A549 (cell line): ENCODE measurements at places on chromosomes 2 and 18.

DNA sequence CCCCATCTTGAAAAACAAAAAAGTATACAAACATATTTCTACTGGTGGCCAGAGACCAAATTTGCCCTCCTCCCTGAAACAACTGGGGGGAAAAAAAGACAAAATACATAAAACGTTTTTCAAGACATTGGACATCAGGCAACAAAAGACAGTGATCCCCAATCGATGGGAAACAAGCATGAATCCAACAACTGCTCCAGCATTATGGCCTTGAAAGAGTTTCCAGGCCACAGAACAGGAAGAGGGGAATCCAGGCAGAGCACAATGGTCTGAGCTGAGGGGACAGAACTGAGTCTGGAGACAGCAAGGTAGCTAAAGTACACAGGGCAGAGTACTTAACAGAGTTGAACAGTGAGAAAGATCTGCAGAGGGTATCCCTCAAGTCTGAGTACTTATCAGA is 4.4 kb downstream of the CCDC88A start:
- DNase-seq: no peak

- DNase-seq: no peak
Observed at GRCh38 chr2:189951791-189952535, 110.6 kb downstream of the MSTN start.

DNA sequence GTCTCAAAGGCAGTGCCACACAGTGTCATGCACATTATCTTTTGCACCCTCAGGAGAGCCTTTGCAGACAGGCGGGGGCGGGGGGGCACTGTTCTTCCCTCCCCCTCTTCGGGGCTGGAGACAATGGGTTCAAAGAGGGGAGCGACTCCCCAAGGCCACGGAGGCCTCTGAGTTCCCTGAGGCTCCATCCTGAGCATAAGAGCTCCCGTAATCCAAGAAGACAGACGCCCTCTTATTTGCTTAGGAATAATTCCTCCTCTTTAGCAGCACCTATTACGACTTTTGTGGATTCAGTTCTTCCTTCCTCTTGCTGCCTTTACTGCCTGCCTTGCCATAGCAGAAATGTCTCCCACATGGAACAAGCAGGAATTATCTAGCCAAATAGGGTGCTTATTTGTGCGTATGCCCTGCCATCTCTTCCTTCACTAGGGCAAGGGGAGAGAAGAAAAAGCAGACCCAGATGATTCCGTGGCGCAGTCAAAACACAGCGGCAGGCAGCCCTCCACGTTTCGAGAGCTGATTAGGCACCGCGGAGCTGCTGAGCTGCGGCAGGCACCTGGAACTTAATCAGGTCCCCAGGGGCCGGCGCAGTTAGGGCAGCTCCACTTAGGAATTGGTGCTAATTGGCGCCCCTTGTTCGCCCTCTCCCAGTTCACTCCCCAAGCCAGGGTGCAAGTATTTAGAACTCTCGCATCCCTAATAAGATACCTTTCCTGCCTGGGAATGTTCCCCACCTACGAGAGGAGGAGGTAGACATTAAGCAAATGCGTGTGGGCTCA is 233.4 kb upstream of the MYT1L start:
- DNase-seq: no peak

- DNase-seq: no peak
Observed at GRCh38 chr2:46999857-47000678, 84.5 kb upstream of the MCFD2 start.

DNA sequence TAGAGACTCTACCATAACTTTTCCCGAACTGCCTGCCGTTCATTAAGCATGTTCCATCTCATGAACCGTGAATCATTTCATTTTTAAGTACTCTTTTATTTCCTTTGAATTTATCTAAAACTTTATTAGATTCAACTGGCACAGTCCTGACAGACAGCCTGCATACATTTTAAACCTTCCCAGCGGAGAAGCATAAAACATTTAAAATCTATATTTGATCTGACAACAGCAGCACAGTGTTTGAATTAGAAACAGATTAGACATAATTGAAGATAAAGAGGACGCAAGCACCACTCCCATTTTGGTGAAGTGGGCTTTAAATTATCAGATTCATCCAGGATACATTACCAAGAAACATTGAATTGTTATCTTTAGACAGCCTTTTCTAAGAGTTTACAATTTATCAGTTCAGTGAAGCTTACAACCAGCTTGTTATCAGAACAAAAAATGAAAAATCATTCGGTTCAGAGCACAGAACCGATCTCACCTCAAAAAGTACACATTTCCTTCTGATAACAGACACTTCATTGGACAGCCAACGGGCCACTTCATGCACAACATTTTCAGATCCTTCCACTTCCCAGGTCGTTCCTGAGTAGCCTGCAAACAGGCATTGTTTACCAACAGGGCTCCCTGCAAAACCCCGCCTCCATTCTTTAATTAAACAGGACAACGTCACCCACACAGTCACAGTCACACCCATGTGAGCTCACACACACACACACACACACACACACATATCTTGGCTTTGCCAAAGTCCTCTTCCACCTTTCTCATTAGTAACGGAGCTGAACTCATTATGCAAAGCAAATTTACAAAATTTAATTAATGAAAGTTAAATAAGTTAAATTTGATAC is 171.2 kb downstream of the SP3 start:
- DNase-seq: no peak

- no peak for DNase-seq
Observed at GRCh38 chr2:160912276-160912675, 248.0 kb upstream of the TANK start.

DNA sequence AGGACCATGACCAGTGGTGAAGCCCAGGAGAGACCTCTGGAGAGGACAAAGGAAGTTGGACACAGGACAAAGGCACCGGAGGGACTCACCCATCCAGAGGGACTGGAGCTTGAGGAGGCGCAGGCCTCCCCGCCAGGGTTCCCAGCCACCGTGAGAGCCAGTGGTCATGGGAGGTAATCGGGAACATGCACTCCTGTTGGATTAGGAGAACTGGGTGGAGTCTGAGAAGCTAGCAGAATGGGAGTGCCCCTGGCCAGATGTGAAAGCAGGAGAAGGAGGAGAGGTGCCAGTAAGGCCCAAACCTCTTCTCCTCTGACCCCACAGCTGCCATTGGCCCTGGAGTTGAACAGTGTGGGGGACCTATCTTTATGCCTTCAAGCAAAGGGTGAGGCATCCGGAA is 20.3 kb downstream of the POU3F3 start:
- no peak for DNase-seq

DNA sequence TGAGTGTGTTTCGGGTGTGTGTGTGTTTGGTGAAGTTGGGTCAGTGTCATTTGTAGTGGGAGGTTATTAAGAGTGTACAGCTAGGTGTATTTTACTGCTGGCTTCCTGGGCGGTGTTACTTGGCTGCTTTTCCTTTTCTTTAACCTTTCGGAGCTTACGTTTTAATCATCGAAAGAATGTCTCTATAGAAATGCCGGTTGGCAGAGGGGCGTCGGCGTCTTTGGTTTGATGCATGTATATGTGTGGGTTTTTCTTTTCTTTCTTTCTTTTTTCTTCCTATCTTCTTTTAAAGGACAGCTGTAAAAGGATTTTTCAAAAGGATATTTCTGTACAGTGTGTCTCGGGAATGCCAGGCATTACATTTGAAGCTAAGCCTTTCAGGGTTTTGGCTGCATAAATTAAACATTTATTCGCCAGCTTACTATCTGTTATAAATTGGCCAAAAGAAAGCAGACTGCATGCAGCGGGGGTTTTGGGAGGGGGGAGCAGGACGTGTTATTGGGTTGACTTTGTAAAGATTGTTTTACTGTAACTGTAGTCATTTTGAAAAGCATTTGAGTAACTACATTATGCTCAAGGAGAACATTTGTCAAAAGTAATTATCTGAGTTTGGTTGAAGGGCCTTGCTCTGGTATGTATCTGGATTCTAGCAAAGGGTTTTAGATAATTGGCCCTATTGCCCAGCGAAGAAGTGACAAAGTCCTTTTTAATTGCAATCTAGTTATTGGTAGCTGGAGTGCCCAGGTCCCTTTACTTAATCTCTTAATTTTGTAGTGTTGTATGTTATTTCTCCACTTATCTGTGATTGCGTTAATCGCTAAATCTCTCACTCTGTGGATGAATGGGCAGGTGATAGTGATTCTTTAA is 1.6 kb downstream of the ASXL3 start:
- no peak for DNase-seq

- no peak for DNase-seq
Observed at GRCh38 chr2:101401326-101401665, 14.0 kb upstream of the CREG2 start.

- no peak for DNase-seq
Observed at GRCh38 chr18:40179729-40180461, 1775.1 kb upstream of the PIK3C3 start.

- DNase-seq: no peak
Observed at GRCh38 chr2:179302764-179303571, 38.3 kb upstream of the SESTD1 start.

- no peak for DNase-seq
Observed at GRCh38 chr18:23882616-23883276, 131.8 kb upstream of the TTC39C start.

DNA sequence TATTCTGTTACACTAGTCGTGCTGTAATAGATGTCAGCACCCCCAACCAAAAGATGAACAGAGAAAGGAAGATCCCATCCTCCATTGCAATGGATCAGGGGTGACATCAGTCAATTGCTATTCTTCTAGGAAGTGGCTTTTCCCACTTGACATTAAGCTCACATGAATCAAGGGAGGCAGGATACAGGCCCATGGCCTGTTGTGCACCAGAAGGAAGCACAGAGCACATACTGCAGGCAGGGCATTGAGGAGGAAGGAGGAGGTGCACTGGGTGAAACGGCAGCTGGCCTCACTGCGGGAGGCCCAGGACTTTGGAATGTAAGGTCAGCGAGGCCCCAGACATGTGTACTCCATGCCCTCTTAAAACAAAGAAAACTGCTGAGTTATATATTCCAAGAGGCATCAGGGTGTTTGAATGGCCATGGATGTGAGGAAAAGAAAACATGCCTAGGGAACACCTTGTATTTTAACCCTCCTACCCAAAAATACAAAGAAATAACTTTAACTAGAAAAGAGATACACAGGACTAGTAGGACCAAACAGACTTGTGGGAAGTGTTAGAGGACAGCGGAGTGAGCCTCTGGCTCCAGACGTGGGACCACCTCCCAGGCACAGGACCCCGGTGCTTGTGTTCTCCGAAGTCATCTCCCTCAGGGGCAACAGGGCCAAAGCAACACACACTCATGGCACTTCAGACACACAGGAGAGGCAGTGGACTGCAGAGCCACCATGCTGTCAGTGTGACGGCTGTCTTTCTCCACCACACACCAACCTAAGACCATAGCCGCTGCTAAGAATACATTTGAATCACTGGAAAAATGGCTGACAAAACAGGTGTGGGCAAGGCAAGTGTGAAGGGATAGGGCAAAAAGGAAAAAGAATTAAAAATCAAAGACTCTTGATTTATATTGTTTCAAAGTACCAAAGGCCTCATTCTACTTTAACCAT is 51.4 kb upstream of the RIOK3 start:
- DNase-seq: no peak

DNA sequence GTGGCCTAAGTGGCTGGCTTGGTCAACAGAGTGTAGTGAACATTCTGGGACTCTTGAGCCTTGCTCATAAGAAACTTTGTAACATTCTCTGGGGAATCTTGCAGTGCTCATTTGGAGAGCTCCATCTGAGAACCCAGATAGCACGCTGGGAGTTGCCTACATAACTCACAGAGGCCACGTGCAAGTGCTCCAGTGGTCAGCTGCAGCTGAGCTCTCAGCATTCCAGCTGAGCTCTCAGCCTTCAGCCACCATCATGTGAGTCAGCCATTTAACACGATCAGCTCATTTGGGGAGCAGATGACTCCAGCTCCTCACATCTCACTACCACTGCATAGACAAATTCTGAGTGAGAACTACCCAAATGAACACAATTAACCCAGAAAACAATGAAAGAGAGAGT is 25.5 kb upstream of the CTNNA2 start:
- DNase-seq: no peak

GRCh38 chr2:37181726-37182684 is 6.5 kb downstream of the SULT6B1 start:
- DNase-seq: no peak

DNA sequence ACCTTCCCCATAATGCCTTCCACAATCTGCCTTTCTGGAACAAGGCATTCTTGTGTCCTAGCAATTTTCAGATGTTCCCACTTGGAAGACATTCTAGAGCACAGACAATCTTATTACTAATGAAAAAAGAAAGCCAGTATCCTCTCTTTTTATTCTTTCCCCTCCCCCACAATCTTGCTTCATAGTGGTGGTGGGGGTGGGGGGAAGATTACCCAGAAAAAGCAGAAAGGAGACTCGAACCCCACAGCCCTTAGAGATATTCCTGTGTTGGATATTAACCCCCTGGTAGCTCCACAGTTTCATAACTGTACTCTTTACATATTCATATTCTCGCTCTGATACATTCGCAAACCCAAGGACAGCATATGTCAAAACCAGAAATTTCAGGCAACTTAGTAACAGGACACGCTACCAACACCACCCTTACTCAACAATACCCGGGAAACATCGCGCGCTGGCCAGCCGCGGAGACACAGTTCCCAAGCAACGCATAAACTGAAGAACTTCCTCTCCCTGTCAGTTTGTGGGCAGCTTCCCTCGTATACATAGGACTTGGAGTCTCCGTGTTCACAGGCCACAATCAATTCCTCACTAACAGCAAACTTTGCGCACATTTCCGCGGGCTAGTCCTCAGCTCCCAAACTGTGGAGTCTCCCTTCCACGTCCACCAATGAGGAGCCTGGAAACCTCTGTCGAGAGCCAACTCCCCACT is 793 bp downstream of the NR4A2 start:
- DNase-seq: peak; percentile 61

DNA sequence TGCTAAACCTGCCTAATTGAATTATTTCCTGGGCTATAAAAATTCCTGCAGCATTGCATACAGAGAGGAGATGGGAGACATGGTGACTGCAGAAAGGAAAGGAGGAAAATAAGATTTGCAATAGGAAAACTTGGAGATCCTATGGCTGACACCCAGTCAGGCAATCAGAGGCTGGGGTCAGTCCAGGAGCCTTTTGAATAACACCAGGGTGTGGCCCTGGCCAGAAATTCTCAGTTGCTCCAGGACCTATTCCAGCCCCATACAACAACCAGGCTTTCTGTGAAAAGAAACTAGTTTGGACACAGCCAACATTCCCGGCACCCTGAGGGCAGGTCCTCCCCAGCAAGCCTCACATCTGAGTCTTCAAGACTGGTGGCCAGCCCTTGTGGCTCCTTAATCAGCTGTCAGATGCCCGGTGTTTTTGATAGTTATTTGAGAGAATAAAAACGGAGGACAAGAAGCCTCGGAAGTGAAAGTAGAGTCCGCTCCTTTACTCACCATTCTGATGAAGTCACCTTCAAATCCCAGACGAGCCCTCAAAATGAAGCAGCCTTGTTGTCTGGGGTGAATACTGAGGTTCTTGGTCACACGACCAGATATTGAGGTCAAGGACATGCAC is 31.1 kb upstream of the GMCL1 start:
- no peak for DNase-seq

DNA sequence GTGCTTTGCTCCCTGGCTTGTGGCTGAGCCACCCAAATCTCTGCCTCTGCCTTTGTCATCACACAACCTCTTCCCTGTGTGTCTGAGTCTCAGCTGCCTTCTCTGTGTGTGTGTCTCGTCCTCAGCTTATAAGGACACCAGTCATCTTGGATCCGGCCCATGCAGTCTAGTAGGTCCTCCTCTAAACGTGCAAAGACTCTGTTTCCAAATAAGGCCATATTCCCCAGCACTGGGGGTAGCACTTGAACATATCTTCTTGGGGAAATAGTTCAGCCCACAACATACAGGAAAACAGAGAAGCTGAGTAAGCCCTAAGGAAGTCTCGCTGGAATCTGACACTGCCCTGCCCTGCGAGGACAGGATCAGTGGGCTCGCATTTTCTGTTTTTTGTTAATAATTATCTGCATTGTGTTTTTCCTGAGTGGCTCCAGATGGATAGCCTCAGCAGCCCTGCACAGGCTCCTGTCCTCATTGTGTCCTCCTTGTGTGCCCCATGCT is 42.1 kb downstream of the MTCL1 start:
- DNase-seq: peak; percentile 54
